ENCODE measurements at places on chromosomes 5 and 9.

DNA sequence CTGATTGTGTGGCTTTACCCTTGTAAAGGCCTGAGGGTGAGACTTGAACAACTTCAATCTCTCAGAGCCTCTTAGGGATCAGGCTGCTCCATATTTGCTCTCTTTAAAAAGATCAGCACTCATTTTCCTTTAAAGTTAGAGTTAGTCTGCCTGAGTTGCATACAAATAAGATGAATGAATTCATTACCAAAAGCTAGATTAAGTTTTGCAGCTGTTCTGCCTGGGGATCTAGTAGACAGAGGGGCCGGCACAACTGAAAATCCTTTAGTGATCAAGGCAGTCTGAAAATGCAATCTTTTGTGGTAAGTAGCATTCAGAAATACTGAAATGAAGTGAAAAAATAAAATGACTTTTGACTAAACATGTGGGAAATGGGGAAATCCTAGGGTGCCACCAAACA lies 264.0 kb downstream of the MAN2A1 start:
- DNase-seq, result no peak

DNA sequence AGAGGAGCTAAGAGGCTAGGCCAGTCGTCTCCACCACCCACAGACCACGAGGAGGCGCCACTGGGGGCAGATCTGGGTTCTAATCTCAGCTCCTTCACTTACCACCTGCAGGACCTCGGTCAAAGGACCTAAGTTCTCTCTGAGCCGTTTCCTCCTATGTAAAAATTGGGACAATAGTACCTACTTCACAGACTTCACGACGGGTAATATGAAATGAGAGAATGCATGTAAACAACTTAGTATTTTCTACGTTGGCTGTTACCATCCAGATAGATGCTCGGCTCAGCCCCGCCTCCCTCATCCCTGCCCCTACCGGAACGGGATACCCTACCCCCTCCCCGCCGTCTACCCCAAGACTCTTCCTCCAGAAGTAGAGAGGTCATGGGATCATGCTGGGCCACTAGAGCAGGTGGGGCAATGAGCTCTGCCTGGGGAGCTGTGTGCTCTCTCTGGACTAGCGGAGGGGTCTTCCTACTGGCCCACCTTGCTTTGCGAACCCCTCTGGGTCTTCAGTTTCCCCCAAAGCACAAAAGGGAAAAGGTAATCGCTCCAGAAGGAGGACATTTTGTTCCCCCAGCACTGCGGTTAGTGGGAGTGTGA lies 541 bp downstream of the GNPDA1 start:
- DNase-seq, result peak; percentile 24

DNA sequence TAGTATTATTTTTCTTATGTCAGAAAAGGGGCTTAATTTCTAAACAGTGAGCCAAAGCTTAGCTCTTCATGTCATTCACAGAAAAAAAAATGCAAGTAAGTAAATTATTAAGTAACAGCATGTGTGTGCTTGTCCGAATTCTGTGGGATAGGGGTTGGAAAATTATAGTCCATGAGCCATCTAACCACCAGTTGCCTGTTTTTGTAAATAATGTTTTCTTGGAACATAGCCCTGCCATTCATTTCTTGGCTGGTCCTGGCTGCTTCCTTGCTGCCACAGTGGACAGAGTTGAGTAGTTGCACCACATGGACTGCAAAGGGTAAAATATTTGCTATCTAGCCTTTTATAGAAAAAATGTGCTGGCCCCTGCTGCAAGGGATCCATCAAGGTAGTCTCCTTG lies 513.7 kb upstream of the WWC1 start:
- no peak for DNase-seq

- no peak for DNase-seq
Measured at GRCh38 chr5:143052967-143053682, 282.9 kb downstream of the ARHGAP26 start.

DNA sequence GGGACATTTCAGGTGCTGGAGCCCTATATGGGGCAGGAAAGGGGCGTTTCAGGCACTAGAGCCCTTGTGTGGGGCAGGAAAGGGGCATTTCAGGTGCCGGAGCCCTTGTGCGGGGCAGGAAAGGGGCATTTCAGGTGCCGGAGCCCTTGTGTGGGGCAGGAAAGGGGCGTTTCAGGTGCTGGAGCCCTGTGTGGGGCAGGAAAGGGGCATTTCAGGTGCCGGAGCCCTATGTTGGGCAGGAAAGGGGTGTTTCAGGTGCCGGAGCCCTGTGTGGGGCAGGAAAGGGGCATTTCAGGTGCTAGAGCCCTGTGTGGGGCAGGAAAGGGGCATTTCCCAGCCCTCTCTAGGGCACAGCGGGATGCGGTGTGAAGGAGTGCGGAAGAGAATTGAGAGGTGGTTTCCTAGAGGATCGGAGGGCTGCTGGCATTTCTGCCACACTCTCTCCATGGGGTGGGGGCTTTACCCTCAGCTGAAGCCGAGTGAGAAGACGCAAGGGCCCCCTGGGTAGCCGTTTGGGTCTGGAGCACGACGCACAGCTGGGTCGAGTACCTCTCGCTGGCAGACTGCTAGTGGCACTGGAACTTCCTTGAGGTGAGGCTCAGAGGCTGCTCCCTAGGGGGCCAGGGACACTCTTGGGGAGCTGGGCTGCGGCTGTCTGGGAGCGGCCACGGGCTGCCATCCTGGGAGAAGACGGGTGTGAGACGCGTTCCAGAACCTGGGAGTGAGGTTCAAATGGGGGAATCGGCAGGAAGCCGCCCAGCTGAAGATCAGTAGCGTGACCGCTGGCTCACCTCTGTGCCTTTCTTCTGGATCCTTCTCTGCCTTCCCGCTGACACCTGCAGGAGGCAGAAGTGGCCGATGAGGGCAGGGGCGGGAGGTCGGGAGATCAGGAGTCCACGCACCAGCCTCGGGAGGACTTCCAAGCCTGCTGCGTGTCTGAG lies 122.6 kb upstream of the IRX4 start:
- DNase-seq, result no peak

DNA sequence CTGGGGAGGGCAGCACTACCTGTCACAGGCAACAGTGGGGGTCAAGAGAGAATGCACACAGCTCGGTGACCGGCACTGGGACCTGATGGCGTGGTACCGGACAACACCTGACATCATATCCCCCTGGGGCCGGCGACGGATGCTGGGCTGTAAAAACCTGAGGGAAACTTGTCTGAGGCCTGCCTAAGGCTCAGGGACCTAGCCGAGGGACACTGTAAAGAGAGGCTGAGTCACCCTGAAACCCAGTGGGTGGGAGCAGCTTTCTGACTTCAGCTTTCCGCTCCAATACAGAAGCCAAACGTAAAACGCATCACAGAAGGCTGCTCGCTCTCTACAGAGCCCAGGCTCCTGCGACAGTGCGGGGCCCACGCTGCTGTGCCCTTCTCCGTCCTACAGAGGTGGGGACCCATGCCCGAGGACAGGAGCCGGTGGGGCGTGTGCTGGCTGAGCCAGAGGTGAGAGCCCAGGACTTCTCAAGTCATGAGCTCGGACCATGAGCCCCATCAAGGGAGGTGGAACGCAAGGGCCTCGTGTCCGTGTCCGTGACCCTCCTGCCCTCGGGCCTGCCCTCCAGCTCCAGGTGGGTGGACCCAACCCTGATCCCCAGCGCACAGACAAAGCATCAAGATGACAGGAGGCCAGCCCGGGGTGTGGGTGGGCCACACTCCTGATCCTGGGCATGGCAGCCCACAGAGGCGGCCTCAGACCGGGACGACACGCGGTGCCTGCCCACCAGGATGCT lies 5.3 kb downstream of the RALGDS start:
- peak; percentile 67 for DNase-seq

GRCh38 chr5:140293849-140294100 lies 9.1 kb downstream of the PFDN1 start:
- no peak for DNase-seq

DNA sequence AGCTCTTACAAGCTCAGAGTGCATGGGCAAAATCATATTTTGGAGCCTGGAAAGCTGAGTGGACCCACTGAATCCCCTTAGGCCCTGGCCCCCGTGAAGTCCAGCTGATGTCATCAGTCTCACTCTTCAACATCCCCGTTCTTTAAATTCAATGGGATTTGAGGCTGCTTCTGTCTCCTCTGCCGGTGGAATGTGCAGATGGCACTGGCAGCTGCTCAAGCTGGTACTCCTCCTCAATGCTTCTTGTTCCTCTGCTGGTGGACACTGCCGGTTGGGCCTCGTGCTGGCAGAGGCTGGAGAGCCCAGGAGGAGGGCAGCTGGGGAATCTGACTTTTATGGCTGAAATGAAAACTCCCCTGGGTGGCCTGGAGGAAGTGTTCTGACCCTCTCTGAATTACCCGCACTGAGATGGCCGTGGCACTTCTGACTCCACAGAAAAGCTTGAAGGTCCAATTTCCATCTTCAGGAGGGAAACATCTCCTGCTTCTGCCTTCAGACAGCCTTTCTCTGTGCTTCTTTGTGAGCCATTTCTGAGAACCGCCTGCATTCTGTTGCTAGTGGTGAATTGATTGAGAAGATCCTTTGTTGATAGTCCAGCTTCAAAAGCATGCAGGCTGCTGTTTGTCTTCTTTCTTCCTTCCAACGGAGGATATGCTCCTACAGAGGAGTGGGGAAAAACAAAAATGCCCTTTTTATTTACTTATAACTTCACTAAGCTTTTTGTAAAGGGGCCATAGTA lies 298.9 kb downstream of the TMEM38B start:
- DNase-seq, result no peak

GRCh38 chr9:4146293-4146692 lies 153.6 kb downstream of the GLIS3 start:
- no peak for DNase-seq

GRCh38 chr9:136147890-136148714 lies 29.4 kb upstream of the TMEM250 start:
- no peak for DNase-seq

GRCh38 chr5:138663561-138663960 lies 88.4 kb upstream of the HSPA9 start:
- DNase-seq, result no peak

- no peak for DNase-seq
Measured at GRCh38 chr9:105257809-105258208, 13.4 kb downstream of the SLC44A1 start.

DNA sequence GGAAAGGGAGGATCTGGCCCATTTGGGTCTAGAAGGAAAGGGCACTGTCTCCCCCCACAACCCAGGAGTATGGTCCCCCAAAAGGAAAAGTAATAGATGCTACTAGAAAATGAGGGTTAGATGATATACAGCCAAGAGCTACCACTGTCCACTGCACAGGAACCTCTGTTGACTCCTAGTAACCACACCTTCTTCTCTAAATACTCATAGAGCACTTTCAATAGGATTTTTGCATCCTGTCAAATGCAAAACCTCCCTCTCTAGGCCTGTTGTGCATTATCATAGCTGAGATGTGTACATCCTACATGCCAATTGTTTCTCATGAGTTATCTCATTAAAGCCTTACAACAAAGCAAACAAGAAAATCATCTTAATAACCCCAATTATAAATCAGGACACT lies 66.8 kb downstream of the THBS4 start:
- DNase-seq, result no peak

DNA sequence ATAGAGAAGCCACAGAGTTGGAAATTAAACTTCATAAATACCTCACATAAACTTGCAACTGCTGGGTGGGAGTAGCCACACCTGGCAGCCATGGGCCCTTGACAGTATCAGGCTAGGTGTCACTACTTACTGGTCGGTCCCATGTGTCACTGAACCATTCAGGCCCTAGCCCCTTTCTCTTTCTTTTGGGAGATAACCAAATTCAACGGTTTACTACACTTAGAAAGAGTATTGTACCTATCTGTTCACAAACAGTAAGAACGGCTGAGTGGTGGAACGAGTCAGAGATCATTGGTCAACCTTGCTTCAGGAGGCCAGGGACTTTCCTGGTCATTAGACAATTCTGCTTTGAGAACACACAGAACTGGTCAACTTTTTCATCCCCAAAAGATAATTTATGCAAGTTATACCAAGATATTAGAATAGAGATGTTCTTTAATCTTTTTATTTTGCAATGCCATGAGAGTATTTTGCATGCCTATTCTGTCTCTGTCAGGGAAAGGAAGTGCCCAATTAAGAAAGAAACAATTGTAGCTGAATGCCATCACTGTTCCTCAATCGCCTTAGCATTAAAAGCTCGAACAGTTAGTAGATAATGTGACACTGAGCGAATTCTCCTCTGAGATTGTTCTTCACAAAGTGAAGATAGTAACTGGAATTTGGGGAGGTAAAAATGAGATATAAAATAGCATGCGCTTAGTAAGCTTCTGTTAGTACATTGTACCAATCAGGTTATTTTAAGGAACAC lies 50.9 kb downstream of the GOLPH3 start:
- no peak for DNase-seq

GRCh38 chr5:134458234-134459009 lies 46.7 kb upstream of the CDKN2AIPNL start:
- DNase-seq, result no peak

- DNase-seq, result no peak
Measured at GRCh38 chr5:143524338-143524945, 121.0 kb upstream of the NR3C1 start.

DNA sequence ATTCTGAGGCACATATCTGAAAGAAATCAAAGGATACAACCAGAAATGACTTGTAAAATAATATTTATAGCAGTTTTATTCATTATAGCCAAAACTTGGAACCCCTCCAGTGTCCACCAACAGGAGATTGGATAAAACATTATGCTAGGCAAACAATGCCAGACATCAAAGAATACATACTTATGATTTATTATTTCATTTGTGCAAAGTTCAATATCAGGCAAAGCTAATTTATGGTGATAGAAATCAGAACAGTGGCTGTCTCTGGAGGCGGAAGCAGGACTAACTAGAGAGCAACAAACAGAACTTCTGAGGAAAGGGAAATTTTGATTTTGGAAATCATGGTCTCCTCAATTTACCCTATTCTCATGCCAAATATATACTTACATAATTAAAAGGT lies 193.1 kb downstream of the ICE1 start:
- no peak for DNase-seq

DNA sequence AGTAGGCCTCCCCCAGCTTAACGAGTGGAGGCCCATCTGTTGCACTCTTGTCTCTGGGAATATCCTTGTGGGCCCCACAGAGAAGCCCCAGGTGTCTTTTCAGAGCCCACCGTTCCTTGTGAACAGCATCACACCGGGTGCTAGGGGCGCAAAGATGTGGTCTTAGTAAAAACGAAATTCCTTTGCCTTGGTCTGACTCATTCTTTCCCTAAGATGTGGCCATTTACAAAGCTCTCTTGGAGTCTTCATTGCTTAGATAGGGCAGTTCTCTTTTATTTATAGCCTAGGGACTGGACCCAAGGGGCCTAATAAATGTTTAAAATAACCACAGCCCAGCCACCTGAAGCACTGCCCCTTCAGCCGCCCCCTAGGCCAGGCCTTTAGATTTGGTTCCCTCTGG lies 52.8 kb upstream of the RPL26L1 start:
- no peak for DNase-seq

GRCh38 chr5:362189-362588 lies 40.7 kb downstream of the AHRR start:
- DNase-seq, result no peak

- DNase-seq, result peak; percentile 40
Measured at GRCh38 chr9:136532799-136533774, 12.8 kb downstream of the NOTCH1 start.

DNA sequence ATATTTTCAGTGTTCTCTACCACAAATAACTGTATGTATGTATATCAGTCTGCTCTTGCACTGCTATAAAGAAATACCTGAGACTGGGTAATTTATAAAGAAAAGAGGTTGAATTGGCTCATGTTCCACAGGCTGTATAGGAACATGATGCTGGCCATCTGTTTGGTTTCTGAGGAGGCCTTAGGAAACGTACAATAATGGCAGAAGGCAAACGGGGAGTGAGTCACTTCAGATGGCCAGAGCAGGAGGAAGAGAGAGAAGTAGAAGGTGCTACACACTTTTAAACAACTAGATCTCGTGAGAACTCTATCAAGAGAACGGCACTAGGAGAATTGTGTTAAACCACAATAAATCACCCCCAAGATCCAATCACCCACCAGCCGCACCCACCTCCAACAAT lies 121.7 kb downstream of the ADAMTS6 start:
- DNase-seq, result no peak
